Kidney capillary endothelial cell (primary cell): ENCODE measurements at places on chromosomes 16 and 17.
A peak's percentile ranks its signal among the peaks of the same experiment; 100 is the strongest.

GRCh38 chr17:34892461-34893249 lies 68.6 kb downstream of the CCT6B start:
- peak; percentile 16 for DNase-seq

- DNase-seq, result no peak
Measured at GRCh38 chr16:79618692-79619050, 18.1 kb upstream of the MAF start.

DNA sequence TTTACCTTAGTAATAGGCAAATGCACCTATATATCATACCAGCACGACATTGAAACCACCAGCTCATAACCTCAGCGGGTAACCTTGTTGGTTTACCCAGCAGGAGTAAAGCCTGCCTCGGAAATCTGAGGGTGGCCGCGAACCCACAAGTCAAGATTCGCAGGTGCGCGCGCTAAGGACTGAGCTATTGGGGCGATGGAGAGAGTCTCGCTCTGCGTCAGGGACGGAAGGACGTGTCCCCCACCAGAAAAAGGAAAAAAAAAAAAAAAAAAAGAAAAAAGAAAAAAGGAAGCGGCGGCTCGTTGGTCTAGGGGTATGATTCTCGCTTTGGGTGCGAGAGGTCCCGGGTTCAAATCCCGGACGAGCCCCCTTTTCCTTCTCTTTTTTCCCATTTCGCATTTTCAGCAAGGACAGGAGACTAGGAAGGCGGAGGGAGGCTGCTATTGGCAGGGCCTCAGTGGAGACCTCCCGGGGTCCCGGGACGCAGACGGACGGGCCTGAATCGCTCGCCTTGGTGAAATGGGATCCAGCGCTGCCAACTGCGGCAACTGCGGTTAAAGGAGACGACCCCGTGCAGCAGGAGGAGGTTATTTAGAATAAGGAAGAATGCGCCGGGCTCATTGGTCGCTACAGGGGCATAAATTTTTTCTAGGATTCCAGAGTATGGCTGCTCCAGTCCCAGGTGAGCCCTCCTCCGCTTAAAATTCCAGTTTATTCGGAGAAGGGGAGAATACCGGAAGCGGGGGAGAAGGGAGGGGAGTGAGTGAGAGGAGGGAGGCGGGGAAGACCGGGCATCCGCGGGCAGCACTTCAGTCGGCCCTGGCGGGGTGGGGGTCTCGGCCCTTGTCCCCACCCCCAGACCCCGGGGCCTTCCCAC lies at the start of gene OR1F1:
TSS of gene OR1F1 (plus strand) at position 407 of the 877 bp plus-strand sequence.
- no peak for DNase-seq

DNA sequence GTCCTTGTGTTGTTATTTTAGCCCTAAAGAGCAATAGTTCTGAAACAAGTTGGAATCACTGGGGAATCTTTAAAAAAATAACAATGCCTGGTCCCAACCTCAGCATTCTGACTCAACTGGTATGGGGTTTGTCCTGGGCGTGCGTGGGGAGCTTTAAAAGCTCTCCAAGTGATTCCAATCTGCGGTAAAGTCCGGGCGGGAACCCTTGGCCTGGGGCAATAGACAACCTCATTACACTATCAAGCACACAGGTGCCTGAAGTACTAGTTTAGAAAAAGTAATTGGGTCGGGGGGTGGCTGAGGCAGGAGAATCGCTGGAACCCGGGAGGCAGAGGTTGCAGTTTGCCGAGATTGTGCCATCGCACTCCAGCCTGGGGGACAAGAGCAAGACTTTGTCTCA lies 4.4 kb downstream of the STX8 start:
- DNase-seq, result no peak

- DNase-seq, result peak; percentile 41
Measured at GRCh38 chr17:36851250-36851649, 86.0 kb upstream of the LHX1 start.
